ENCODE measurements at places on chromosomes 13 and 19.

DNA sequence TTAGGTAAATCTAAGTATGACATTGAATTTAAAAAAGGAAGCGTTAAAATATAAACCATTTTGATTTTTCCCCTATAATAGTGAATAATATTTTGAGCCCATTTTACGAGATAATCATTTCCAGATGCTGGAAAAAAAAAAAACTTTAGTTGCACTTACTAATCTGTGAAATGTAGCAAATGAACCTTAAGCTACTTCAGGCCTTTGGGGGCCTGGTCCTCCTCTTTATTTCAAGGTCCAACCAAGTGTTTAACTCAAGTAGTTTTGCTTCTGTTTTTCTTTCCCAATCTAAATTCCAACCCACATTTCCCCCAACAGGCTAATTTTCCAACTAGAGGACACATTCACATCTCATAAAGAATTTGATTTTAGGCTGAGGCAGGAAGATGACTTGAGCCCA, 101.2 kb downstream of the TNFRSF19 start:
- DNase-seq = no peak

- DNase-seq = no peak
Measured at GRCh38 chr13:109706015-109706715, 80.2 kb downstream of the IRS2 start.

DNA sequence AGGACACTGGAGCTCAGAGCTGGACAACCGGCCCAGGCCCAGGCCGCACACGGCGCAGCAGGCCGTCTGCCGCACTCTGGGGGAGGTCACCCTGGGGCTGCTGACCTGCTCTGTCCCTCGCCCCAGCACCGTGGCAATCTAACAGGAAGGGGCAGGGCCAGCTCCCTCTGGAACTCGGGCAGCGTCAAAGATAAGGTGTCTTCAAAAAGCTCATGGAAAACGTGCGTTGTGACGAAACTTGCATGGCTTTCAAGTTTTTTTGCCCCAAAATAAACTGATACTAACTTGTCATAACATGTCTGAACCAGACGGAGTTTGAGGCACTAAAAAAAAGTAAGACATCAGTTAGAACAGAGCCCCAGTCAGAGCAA, 12.2 kb upstream of the ATP8B3 start:
- DNase-seq = no peak

GRCh38 chr13:98626298-98626935, 49.5 kb upstream of the STK24 start:
- no peak for DNase-seq

DNA sequence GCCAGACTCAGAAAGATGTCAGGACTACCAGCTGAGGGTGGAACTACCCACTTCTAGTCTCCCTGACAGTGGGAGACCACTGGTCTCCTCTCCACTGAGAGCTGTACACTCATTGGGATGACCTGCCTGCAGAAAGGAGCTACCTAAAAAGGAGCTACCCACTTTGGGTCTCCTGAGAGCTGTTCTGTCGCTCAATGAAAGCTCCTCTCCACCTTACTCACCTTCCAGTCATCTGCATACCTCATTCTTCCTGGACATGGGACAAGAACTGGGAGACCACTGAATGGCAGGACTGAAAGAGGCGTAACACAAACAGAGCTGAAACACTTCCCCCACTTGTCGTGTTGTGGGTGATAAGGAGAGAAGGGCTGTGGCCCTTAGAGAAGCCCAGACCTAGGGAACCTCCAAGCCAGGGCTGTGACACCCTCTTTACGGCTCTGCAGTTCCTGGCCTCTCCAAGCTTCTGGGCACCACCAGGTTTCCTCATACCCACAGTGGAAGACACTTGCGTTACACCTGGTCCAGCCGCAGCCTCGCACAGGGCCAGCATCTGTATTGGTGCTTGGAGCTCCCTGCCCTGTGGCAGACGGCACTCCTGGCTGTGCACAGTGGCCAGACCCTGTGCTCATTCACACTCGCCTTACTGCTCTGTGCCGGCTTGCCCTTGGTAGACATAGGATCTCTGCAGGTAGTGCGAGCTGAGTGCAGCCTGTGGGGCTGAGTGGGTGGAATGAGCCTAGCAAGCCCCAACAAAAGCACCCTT, 54.9 kb upstream of the SLITRK6 start:
- DNase-seq = no peak

DNA sequence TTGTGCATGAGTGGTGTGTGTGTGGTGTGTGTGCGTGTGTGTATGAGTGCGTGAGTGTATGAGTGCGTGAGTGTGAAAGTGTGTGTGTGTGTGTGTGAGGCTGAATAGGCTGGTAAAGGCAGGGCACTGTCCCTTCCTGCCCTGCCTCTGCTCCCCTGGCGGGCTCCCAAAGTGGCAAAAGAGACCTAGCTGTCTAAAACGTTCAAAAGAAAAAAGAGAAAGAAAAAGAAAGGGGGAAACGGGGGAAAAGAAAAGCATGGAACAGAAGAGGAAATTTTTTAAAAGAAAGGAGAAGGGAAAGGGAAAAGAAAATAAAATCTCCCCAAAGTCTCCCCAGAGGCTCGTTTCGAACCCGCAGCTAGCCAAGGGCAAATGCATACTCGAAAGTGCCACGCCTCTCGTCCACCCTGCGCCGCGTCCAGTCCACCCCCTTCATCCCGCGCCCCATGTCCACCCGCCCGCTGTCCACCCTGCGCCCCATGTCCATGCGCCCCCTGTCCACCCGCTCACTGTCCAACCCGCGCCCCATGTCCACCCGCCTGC, 37.0 kb upstream of the FLT1 start:
- DNase-seq = no peak

DNA sequence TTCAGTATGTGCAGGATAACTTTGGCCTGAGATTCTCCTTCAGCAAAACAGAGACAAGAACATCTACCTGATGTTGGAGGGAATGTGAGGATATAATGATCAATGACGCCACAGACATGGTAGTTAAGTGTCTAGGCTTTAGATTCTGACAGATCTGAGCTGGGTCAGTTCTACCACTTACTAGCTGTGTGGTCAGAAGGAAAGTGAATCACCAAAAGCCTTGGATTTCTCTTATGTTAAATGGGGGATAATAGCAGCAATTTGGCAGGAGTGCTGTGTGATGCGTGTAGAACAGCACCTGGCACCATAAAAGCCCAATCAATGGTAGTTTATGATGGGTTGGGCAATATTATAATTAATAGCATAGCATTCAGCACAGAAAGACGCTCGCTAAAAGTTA, 41.7 kb downstream of the RXFP2 start:
- no peak for DNase-seq

- no peak for DNase-seq
Measured at GRCh38 chr19:55269299-55269698, 10.5 kb upstream of the PPP6R1 start.

- DNase-seq = peak; percentile 93
Measured at GRCh38 chr19:53254411-53255341, at the start of gene ZNF677. ZNF677 (minus strand) TSS chr19:53254873; CDS start chr19:53251550, 3,323 bp downstream.

GRCh38 chr19:43124360-43124759, 41.9 kb upstream of the PSG2 start:
- DNase-seq = no peak

DNA sequence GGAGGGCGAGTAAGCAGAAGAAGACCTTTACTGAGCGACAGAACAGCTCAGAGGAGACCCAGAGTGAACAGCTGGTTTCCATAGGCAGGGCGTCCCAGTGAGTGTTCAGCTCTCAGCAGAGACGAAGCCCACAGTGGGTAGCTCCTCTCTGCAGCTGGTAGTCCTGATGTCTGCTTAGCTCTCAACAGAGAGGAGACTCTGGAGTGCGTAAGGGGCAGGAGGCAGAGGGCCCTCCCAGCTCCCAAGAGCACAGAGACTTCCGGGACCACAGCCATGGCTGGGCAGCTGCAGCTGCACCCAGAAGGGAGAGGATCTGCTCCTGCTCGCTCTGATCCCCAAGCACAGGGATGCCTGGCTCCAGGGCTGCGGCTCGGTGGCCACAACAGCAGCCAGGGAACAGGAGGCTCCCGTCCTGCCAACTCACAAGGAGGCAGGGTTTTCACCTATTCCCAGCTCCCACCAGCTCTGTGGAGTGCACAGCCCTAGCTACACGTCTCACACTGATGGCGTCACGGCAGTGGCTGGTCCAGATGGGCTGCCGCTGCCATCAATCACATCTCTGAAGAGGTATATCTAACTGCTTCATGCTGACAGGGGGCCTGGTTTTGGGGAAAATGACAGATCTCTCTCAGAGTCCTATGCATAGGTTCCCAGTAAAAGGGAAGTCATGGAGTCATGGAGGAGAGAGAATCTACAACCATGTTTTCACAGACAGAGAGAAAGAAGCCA, 2660.1 kb upstream of the PCDH20 start:
- DNase-seq = no peak

DNA sequence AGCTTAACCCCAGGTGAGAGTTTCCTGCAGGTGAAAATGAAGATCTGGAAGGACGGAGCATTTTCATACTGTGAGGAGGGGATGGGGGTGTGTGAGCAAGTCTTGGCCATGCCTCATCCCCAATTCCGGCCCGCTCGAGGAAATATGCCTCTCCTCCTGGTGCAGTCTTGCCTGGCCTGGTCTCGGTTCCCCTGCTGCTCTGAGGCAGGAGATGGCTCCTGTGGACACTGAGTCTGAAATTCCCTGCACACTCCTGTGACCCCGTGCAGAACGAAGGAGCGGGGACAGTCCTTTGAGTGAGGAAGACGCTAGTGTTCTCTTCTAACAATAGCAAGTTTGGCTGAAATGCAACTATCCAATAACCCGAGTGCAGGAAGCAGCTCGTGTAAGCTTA, 329 bp upstream of the ZNF439 start:
- DNase-seq = no peak

DNA sequence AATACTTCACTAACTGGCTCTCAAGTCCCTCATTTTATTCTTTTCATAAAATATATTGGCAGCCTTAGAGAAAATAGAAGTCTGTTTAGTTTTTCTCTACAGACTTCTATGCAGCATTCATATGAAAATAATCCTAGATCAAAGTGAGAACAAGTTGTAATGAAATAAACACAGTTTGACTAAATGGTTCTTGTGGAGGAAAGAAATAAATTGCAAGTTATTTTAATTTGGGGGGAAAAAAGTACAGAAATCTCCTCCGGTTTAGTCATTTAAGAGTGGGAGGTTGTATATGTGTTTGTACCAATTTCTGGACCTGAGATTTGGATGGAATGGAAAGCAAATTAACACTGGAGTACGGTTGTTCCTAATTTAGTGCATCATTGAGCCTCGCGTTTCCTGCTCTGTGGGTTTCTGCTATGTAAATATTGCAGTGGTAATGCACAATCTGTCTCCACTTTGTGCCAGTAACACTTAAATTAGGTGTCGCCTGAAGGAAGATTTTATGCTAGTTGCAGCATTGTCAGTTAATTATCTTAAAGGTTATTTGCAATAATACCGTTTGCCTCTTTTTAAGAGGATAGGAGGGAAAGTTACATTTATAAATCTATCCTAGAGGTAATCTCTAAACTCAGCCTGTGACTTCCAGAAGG, 100.2 kb downstream of the ZIC5 start:
- no peak for DNase-seq

DNA sequence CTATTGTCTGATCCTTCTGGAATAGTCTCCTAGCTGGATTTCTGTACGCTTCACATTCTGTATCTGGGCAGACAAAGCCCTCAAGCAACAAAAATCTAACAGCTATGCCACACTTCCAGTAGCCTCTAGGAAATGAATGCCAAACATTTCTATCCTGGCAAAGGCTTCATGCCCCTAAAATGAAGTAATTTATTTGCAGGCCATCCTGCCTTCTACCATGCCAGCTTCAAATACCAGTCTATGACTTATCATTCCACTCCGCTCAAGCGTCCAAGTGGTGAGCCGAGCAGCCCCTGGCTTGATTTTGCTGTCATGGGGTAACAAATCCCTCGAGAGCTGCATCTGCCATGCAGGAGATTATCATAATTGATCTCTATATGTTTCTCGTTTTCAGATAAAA, 86.9 kb downstream of the LHFPL6 start:
- no peak for DNase-seq

DNA sequence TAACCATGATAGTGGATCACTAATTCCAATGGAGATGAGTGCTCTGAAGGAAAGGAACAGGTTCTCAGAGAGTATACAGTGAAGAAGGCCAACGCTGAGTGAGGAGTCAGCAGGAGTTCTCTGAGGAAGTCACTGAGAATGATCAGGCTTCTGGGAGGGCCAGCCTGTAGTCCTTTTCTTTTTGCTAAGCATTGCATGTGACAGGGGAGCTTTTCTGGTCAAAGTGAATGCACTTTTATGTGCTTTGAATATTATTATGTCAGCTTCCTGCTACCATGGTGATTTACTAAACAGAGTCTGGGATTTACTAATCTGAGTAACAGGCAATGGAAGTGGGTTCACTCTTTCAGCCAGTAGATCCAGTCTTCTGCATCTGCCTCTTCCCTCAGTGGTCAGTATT, 81.1 kb upstream of the SERP2 start:
- DNase-seq = no peak

GRCh38 chr13:48904668-48905290, 70.9 kb upstream of the FNDC3A start:
- no peak for DNase-seq

- DNase-seq = peak; percentile 38
Measured at GRCh38 chr13:80921541-80921940, 580.6 kb upstream of the SPRY2 start.

DNA sequence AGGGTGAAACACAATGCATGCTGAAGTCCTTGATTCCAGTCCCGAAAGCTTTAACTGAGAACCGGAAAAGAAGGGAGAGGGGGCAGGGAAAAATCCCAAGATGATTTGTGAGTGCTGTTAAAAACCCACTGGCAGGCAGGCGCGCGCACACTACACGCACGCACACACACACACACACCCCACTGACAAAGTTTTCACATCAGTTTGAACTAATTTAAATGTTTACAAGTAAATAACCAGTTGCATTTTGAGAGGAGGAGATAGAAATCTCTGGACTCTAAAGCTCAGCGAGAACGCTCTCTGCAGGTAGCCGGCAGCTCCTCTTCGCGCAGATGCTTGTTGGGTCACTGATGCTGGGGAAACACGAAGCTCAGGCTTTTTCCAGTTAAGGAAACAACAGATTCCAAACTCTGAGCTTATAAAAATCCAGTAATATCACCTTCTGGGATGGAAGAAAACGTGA, 818 bp upstream of the SLITRK1 start:
- no peak for DNase-seq

GRCh38 chr13:34583181-34583580, 358.9 kb upstream of the NBEA start:
- DNase-seq = no peak

DNA sequence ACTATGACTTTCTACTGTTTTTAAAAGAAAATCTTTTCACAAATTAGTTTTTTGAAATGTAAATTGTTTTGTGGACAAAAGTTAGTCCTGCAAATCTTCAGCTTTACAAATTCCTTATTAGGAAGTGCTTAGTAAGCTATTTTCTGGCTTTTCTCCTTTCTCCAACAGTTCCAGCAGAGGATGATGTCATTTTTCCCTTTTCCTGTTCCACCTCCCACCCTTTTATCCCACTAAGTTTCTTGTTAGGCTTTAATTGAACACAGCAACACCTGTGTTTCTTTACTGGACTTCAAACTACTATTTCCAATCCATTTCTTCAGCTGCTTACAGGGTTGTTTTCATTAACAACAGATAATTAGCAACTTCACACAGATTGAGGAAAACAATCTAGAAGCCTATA, 389.2 kb downstream of the NDFIP2 start:
- no peak for DNase-seq

- peak; percentile 80 for DNase-seq
Measured at GRCh38 chr13:76620036-76620435, 266.2 kb downstream of the KCTD12 start.

- DNase-seq = no peak
Measured at GRCh38 chr13:77377016-77377415, 50.1 kb upstream of the MYCBP2 start.

Data from iris pigment epithelial cell (primary cell).